Activated CD4-positive, alpha-beta T cell treated with anti-CD3 and anti-CD28 coated beads, Interleukin-2, amount 10 ng/mL, durations not matched to agents 7 days and 5 days (primary cell): ENCODE measurements at places on chromosomes 4 and X.
A peak's percentile ranks its signal among the peaks of the same experiment; 100 is the strongest.

- H3K27ac ChIP-seq: peak overlapping the region; percentile 90
- H3K27me3 ChIP-seq: no peaks in the 10 kb centered on the region
- peak; percentile 53 for DNase-seq
- H3K4me3 ChIP-seq: peak overlapping the region; percentile 100
Observed at GRCh38 chrX:153967536-153968224, 3.9 kb downstream of the HCFC1 start.

- H3K27me3 ChIP-seq: no peaks in the 10 kb centered on the region
- no peaks in the 10 kb centered on the region for H3K4me1 ChIP-seq
- no peak overlapping the region for H3K27ac ChIP-seq
- DNase-seq: no peak
Observed at GRCh38 chr4:44848466-44848865, 122.1 kb upstream of the GNPDA2 start.

DNA sequence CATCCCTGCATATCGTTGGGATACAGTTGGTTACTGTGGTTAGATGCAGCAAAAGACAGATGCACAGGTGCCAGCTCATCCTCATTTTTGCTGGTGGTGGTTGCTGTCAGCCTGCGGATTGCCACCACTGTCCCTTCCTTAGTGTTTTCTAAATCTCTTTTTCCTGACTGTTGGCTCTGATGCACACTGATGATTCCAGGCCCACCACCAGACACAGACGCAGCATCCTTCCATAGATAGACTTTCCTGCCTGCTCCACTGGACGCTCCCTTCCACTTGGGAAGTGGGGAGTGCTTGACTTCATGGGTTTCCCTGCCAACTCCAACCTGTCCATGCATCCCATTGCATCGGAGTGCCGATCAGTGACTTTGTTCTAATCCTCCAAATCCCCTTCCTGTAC, 101.5 kb downstream of the EGF start:
- no peak overlapping the region for H3K4me3 ChIP-seq
- no peaks in the 10 kb centered on the region for H3K36me3 ChIP-seq
- no peaks in the 10 kb centered on the region for H3K4me1 ChIP-seq
- no peak for DNase-seq

- DNase-seq: no peak
- H3K4me1 ChIP-seq: peaks cover 39% of the 10 kb centered on the region
- peak overlapping the region; percentile 25 for H3K27ac ChIP-seq
- no peak overlapping the region for H3K4me3 ChIP-seq
- H3K27me3 ChIP-seq: no peaks in the 10 kb centered on the region
- peaks cover 2% of the 10 kb centered on the region for H3K36me3 ChIP-seq
Observed at GRCh38 chr4:183429489-183429888, 14.9 kb upstream of the CDKN2AIP start.

DNA sequence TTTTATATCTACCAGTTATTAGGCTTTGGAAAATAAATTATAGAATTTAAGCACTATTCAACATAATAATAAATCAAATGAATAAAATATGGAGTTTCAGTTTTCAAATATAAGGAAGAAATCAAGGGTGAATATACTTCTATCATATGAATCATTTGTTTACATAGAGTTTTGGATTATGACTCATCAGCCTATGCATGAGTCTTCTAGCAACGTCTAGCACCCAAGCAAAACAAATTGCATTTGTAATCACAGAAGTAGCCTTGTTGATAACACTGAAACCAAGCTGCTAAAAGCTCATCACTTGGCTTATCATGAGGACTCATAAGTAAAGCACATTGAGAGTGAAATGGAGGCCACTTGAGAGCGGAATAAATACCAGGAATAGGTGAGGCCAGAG, 434.6 kb downstream of the PCDH11X start:
- H3K4me1 ChIP-seq: no peaks in the 10 kb centered on the region
- no peak overlapping the region for H3K27ac ChIP-seq
- no peaks in the 10 kb centered on the region for H3K27me3 ChIP-seq
- H3K36me3 ChIP-seq: no peaks in the 10 kb centered on the region
- no peak overlapping the region for H3K4me3 ChIP-seq

GRCh38 chr4:140252141-140252741, 98.3 kb upstream of the MAML3 start:
- H3K36me3 ChIP-seq: no peaks in the 10 kb centered on the region
- H3K27ac ChIP-seq: peak overlapping the region; percentile 39
- H3K4me1 ChIP-seq: peaks cover 37% of the 10 kb centered on the region
- DNase-seq: no peak
- H3K27me3 ChIP-seq: peaks cover 8% of the 10 kb centered on the region
- peak overlapping the region; percentile 69 for H3K4me3 ChIP-seq

- no peak overlapping the region for H3K4me3 ChIP-seq
- DNase-seq: no peak
- no peaks in the 10 kb centered on the region for H3K36me3 ChIP-seq
- no peak overlapping the region for H3K27ac ChIP-seq
Observed at GRCh38 chrX:67636532-67636931, 92.7 kb downstream of the AR start.

DNA sequence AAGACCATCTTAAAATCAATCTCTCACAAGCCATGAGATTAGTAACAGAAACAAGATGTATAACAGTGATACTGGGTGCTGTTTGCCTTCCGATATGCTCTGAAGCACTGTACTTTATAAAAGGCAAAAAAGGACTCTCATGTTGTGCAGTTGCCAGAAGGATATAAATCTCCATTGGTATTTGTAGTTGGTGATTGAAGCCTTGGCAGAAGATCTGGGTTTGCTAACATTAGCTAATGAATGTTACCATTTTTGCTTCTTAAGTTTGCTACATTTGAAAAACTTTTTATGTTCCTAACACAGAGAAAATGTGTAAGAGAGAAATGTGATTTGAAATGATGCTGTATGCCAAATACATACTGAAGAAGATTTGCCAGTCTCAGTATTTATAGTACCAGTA, 44.4 kb downstream of the RAP1GDS1 start:
- no peak overlapping the region for H3K4me3 ChIP-seq
- H3K27me3 ChIP-seq: no peaks in the 10 kb centered on the region
- peaks cover 27% of the 10 kb centered on the region for H3K36me3 ChIP-seq
- no peak for DNase-seq

DNA sequence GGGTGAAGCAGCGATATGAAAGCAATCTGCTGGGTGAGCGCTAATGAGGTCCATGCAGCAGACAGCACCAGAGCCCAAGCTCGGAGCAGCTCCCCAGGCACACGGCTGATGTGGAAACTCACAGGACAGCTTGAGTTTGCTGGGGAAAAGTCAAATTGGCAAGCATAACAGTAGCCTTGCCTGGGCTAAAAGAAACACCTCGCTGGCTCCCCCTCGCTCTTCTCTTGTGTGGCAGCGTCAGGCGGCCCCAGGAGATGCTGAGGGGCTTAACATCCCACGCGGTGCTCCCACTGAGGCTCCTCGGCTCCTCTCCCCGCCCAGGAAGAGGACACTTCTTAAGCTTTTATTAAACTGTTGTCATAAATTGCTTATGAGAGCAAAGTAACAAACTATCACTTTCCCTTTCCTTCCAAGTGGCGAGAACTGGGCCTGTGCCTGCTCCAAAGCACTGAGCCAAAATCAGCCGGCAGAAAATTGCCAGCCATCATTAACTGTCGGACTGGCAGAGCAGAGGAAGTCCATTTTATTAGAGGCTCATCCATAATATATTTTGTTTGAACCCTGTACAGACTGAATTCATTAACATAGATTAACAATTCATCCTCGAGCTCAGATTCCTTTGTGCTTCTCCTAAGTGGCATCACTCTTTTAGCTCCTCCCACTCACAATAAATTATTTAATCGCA, 111.4 kb downstream of the TSPAN5 start:
- no peaks in the 10 kb centered on the region for H3K27me3 ChIP-seq
- peaks cover 4% of the 10 kb centered on the region for H3K36me3 ChIP-seq
- no peak overlapping the region for H3K4me3 ChIP-seq
- H3K4me1 ChIP-seq: peaks cover 16% of the 10 kb centered on the region

- H3K27me3 ChIP-seq: no peaks in the 10 kb centered on the region
- H3K4me1 ChIP-seq: no peaks in the 10 kb centered on the region
- H3K36me3 ChIP-seq: no peaks in the 10 kb centered on the region
- DNase-seq: no peak
- H3K27ac ChIP-seq: no peak overlapping the region
Observed at GRCh38 chr4:97952763-97953162, 190.5 kb downstream of the STPG2 start.

GRCh38 chr4:55608591-55608990, 16.5 kb upstream of the PDCL2 start:
- H3K4me3 ChIP-seq: no peak overlapping the region
- H3K27me3 ChIP-seq: peaks cover 5% of the 10 kb centered on the region
- H3K36me3 ChIP-seq: no peaks in the 10 kb centered on the region
- DNase-seq: no peak

DNA sequence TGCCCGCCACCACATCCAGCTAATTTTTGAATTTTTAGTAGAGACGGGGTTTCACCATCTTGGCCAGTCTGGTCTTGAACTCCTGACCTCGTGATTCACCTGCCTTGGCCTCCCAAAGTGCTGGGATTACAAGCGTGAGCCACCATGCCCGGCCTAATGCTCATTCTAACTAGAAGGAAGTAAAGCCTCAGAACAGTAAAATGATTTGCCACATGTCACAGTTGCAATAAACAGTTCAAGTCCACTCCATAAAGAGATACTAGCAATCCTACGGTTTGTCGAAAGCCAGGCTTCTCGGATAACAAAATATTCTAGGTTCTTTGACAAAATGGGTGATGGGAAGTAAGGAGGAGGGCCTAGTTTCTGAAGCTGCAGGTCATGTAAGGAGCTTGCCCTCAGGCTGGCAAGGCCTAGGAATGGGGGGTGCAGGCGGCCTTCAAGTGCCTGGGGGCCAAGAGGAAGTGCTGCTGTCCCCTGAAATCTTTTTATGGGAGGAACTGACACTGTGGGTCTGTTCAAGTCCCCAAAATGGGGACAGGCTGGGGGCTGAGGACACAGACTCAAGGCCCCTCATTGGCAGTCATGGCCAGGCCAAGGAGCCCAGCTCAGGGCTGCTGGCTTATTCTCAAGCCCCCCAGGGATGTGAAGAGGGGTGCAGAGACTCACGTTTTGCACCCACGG, 31.8 kb upstream of the ACSL1 start:
- DNase-seq: no peak
- no peak overlapping the region for H3K4me3 ChIP-seq
- H3K4me1 ChIP-seq: peaks cover 47% of the 10 kb centered on the region

GRCh38 chrX:29419774-29420553, 795.4 kb upstream of the MAGEB2 start:
- no peaks in the 10 kb centered on the region for H3K27me3 ChIP-seq
- H3K4me3 ChIP-seq: no peak overlapping the region
- no peaks in the 10 kb centered on the region for H3K4me1 ChIP-seq
- H3K27ac ChIP-seq: no peak overlapping the region
- DNase-seq: no peak

GRCh38 chrX:40197071-40197470, 99.3 kb upstream of the BCOR start:
- DNase-seq: no peak
- H3K36me3 ChIP-seq: no peaks in the 10 kb centered on the region
- no peaks in the 10 kb centered on the region for H3K27me3 ChIP-seq
- H3K4me1 ChIP-seq: peaks cover 10% of the 10 kb centered on the region
- H3K27ac ChIP-seq: no peak overlapping the region

DNA sequence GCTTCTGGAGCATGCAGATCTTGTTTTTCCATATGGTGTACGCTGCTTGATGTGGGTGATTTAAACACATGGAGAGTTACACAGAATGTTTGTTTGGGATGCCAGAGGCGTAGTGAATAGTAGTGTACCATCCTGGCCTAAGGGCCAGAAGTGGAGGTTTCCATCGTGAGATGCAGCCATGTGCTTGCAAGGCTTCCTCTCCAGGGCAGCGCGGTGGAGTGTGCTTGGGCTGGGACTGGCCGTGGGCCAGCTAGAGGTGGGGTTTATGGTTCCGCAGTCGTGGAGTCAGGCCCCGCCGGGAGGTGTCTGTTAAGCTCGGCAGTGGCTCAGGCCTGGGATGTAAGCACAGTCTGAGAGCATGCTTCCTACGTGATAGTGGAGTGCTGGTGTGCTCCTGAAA, 14.0 kb downstream of the STOX2 start:
- H3K36me3 ChIP-seq: no peaks in the 10 kb centered on the region
- no peak overlapping the region for H3K27ac ChIP-seq
- peaks cover 14% of the 10 kb centered on the region for H3K27me3 ChIP-seq
- H3K4me3 ChIP-seq: no peak overlapping the region
- H3K4me1 ChIP-seq: no peaks in the 10 kb centered on the region
- no peak for DNase-seq

DNA sequence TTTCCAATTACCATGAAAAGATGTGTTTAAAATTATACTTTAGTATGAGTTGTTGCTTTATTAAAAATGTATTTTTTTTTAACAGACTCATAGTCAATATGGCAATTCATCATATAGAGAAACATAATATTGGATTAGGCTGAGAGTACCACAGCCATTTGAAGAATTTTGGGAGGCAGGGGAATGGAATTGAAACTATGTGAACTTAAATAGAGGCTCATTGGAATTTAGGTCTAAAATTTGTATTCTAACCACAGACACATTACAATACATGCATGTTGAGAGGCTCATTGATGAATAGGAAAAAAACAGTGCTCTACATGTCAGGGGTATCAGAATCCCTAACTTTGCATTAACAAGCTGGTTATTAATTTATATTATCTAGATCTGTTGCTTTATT, 269.6 kb downstream of the DKK2 start:
- H3K27ac ChIP-seq: no peak overlapping the region
- H3K4me1 ChIP-seq: no peaks in the 10 kb centered on the region
- no peak for DNase-seq
- no peak overlapping the region for H3K4me3 ChIP-seq

DNA sequence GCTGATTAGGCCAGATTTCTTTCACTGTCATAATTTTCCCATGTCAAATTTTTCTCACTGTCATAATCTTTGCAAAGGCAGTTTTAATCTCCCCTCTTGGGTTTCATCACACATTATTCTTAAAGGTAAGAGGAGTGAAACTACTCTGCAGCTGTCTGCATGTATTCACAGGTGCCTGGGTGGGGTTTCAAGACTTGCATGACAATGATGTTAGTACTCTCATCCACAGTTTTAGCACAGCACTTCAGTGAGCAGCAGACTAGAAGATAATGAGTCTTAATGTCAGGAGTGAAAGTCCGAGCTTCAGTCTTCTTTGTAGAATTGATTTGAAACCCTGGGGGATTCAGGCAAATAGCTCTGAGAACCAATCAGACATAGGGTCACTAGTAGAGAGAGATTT, 182.5 kb upstream of the GALNT7 start:
- no peak overlapping the region for H3K27ac ChIP-seq
- no peak overlapping the region for H3K4me3 ChIP-seq
- H3K4me1 ChIP-seq: no peaks in the 10 kb centered on the region
- no peak for DNase-seq

DNA sequence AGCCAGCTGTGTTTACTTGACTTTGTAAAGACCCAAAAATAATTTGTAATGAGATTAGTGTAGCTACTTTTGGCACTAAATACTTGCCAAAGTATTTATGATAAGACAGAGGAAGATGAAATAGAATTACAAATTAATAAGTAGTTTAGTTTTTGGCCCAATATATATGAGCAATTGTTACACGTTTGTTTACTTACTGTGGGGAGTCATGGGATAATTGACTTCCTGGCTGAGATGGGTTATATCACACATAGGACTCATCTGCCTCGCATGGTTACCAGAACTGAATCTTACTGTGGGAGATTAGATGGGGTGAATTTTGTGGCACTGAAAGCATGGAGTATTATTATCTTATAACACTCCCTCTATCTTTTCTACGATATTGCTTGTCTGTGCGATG, 66.6 kb downstream of the INTS12 start:
- no peak for DNase-seq
- no peaks in the 10 kb centered on the region for H3K36me3 ChIP-seq
- H3K27me3 ChIP-seq: peaks cover 27% of the 10 kb centered on the region
- H3K4me1 ChIP-seq: no peaks in the 10 kb centered on the region
- no peak overlapping the region for H3K27ac ChIP-seq

GRCh38 chr4:184763150-184763780, 29.4 kb upstream of the CENPU start:
- DNase-seq: no peak
- no peaks in the 10 kb centered on the region for H3K27me3 ChIP-seq
- H3K4me1 ChIP-seq: peaks cover 26% of the 10 kb centered on the region
- H3K4me3 ChIP-seq: no peak overlapping the region
- H3K27ac ChIP-seq: peak overlapping the region; percentile 98
